CD4-positive, alpha-beta memory T cell (primary cell): ENCODE measurements at places on chromosomes 12 and 14. TPM values are rescaled to one million over a fixed set of nuclear protein-coding genes. Genes with fewer than 3 reads are reported as not detected.

SSTR1 gene
- total RNA-seq, result not detected

GRCh38 chr14:79564371-79564770, 646.9 kb downstream of the DIO2 start:
- no peak for DNase-seq
- H3K4me3 ChIP-seq, result no peak overlapping the region
- no peaks in the 10 kb centered on the region for H3K36me3 ChIP-seq
- H3K4me1 ChIP-seq, result no peaks in the 10 kb centered on the region

DNA sequence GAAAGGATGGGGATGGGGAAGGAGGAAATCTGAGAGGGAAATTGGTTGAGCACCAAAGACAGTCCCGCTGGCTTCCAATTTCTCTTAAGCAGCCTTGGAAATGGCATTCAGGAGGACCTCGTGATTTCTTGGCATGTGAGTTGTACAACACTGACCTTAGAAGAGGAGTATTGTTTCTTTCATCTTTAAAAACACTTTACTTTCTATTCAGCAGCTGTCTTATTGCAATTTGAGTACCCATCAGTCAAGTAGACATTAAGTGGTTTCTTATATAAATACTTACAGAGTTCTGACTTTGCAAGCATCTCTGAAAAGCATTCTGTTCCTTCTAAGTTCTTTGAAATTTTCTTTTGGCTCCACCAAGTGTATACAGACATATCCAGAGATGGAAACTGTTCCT, 83.2 kb downstream of the LMNTD1 start:
- no peaks in the 10 kb centered on the region for H3K27me3 ChIP-seq

GRCh38 chr14:90419200-90419599, 22.4 kb downstream of the CALM1 start:
- no peak for DNase-seq
- H3K4me1 ChIP-seq, result no peaks in the 10 kb centered on the region
- H3K36me3 ChIP-seq, result no peaks in the 10 kb centered on the region
- no peaks in the 10 kb centered on the region for H3K27me3 ChIP-seq
- no peak overlapping the region for H3K4me3 ChIP-seq

DNA sequence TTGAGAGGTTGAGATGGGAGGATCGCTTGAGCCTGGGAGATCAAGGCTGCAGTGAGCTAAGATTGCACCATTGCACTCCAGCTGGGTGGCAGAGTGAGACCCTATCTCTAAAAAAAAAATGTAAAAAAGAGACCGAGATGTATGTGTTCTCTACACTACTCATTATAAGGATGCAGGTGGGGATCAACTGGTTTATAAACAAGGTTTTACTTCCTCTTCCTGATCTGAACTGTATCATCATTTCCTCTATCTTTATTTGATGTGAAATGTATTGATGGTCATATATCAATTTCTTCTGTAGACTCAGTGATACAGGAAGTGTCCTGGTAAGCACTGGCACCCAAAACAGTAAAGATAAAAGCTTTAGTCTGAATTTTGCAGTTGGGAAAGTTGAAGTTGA, 20.1 kb upstream of the USP44 start:
- H3K27me3 ChIP-seq, result no peaks in the 10 kb centered on the region
- no peak overlapping the region for H3K4me3 ChIP-seq
- no peak for DNase-seq

DNA sequence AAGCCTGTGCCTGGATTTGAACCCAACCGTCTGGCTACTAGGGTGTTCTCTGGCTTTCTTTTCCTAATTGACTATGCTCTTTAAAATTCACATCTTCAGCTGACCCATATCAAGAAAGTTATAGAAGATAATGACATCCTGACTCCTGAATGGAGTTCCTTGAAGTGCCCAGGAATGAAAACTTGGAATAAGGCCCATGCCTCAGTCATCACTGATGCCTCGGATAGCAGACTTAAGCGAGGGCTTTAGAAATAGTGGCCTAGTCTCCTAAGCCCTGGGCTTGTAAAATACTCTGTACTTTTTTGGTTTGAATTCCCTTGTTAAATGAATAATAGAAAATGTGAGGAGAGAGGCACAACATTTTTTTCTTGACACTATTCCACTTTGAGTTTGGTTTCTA, 39.0 kb downstream of the CHST11 start:
- peak overlapping the region; percentile 50 for H3K27ac ChIP-seq
- no peak overlapping the region for H3K4me3 ChIP-seq
- no peak for DNase-seq
- peaks cover 96% of the 10 kb centered on the region for H3K4me1 ChIP-seq

GRCh38 chr14:99916091-99916383, 122.8 kb downstream of the EML1 start:
- H3K4me3 ChIP-seq, result no peak overlapping the region
- H3K4me1 ChIP-seq, result no peaks in the 10 kb centered on the region
- DNase-seq, result no peak
- no peak overlapping the region for H3K27ac ChIP-seq
- H3K27me3 ChIP-seq, result no peaks in the 10 kb centered on the region

DNA sequence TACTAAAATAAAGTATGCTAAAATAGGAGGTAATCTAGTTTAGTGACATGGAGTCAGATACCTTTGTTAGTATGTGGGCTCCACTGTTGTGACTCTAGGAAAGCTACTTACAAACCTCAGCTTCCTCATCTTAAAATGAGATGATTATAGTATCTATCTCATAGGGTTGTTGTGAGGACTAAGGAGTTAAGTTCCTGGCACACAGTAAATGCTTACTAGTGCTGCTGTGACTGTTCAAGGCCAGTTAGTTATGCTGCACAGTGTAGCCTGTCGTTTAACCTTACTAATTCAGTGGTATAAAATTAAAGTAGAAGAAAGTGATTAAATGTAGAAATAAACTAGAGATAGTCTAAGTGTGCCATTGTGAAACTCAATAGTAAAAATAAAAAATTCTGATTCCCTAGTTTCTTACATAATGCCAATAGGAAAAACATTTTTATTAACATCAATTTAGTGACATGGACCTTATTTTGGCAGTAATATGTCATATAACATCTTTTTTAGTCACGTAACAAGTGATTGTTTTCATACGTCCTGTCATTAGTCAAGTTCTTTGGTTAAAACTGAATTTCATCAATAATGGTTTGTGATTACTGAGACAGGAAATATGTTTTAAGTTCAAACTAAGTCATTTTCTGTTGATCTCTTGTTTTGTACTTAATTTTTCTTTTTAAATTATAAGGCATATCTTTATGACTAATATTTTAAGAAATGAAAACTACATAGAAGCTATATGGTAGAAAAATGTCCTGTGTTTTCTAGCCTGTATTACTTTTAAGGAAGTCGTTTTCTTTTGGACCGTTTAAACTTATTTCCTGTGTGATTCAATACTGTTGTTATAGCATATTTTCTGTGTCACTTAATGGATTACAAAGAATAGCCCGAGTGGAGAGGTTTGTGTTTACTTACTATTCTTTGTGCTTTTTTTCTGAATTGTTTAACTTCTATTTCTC, 74.0 kb downstream of the PCNX1 start:
- no peak for DNase-seq
- no peaks in the 10 kb centered on the region for H3K27me3 ChIP-seq
- H3K36me3 ChIP-seq, result peaks cover 22% of the 10 kb centered on the region
- peak overlapping the region; percentile 47 for H3K27ac ChIP-seq
- H3K4me1 ChIP-seq, result peaks cover 62% of the 10 kb centered on the region
- no peak overlapping the region for H3K4me3 ChIP-seq

DNA sequence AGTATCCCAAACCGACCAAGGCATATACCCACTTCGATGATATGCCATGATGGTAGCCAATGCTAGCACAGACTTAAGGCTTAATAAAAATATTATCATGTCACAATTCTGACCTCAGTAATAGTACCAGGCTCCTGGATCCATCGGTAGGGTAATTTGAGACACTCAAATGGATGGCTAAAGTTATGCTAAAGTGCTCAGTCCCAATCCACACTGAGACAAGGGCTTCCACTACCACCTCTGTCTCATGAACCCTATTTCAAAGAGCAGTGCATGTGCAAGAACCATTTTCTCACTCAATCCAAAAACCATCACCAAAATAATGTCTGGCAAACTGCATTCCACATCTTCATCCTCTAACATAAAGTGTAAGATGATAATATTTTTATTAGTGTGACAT, 122.4 kb upstream of the KRR1 start:
- H3K27ac ChIP-seq, result no peak overlapping the region
- H3K36me3 ChIP-seq, result no peaks in the 10 kb centered on the region
- peaks cover 5% of the 10 kb centered on the region for H3K4me1 ChIP-seq
- H3K4me3 ChIP-seq, result no peak overlapping the region

CMA1 gene
- total RNA-seq, result not detected

GRCh38 chr14:68113343-68113930, 293.9 kb downstream of the RAD51B start:
- H3K4me1 ChIP-seq, result peaks cover 13% of the 10 kb centered on the region
- no peak overlapping the region for H3K27ac ChIP-seq
- no peaks in the 10 kb centered on the region for H3K36me3 ChIP-seq
- no peak for DNase-seq
- H3K4me3 ChIP-seq, result no peak overlapping the region

GRCh38 chr14:25756876-25757275, 706.9 kb upstream of the STXBP6 start:
- no peak overlapping the region for H3K4me3 ChIP-seq
- no peaks in the 10 kb centered on the region for H3K4me1 ChIP-seq
- DNase-seq, result no peak
- no peak overlapping the region for H3K27ac ChIP-seq
- H3K27me3 ChIP-seq, result no peaks in the 10 kb centered on the region

DNA sequence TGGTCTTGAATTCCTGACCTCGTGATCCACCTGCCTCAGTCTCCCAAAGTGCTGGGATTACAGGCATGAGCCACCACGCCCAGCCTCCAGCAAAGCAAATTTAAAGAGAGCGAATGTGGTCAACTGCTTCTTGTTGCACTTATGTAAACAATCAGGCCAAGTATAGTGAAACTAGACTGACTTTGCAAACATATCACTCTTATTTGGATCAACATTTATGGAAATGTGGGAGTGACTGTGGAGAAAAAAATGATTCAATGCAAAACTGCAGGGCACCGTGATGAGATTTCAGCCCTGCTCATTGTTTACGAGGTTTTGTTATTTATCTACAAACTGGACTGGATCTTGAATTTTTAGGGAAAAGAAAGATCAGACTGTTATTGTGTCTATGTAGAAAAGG, 28.1 kb downstream of the TMEM121 start:
- DNase-seq, result no peak
- H3K4me1 ChIP-seq, result no peaks in the 10 kb centered on the region
- no peaks in the 10 kb centered on the region for H3K36me3 ChIP-seq
- no peaks in the 10 kb centered on the region for H3K27me3 ChIP-seq

DNA sequence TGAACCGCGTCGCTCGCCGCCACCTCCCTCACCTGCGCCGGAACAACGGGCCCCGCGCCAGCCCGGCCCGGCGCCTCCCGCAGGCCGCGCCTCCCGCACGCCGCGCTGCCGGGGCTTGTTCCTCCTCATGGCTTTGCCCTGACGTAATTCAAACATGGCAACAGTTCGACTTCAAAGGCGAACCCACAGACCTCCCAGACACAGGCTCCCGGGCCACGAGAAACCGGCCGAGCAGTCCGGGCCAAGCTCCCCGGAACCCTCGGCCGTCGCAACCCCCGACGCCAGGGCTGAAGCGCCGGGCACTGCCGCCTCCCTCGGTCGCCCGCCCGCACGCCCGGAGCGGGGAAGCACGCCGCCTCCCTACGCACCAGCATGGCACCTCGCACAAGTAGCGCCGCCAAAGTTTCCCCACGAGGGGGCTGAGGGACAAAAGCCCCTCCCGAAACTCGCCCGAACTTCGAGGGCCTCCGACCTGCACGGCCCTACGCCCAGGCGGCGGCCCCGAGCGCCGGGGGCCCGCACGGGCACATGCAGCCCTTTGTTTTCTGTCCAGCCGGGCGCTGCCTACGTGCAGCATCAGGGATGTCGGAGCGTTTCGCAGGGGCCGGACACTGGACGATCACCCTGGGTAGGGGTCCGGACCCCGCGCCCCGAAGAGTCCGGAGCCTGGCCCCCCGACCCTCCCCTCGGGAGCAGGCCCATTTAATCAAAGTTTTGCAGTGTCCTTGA, 1.7 kb downstream of the SINHCAF start:
- peaks cover 42% of the 10 kb centered on the region for H3K4me1 ChIP-seq
- H3K27me3 ChIP-seq, result no peaks in the 10 kb centered on the region
- no peaks in the 10 kb centered on the region for H3K36me3 ChIP-seq
- DNase-seq, result peak; percentile 87
- H3K4me3 ChIP-seq, result peak overlapping the region; percentile 89
- peak overlapping the region; percentile 87 for H3K27ac ChIP-seq

C14orf39 gene
- not detected for total RNA-seq

- no peaks in the 10 kb centered on the region for H3K27me3 ChIP-seq
- H3K4me1 ChIP-seq, result no peaks in the 10 kb centered on the region
- DNase-seq, result no peak
- no peaks in the 10 kb centered on the region for H3K36me3 ChIP-seq
These were observed 12.0 kb upstream of the TMED2 start for GRCh38 chr12:123572391-123572790.

DNA sequence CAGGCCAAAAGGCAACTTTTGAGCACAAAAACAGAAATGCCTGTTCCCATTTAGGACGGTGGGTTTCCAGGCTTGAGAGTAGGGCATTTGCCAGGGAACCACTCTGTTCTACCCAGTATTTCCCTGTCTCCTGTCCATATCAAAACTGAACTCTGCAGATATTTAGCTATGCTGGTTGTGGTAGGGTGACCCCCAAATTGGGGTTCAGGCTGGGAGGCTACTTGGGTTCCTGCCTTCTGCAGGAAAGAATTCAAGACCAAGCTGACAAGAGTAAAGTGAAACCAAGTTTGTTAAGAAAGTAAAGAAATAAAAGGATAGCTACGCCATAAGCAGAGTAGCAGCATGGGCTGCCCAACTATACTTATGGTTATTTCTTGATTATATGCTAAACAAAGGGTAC, 3.6 kb upstream of the BLTP3B start:
- H3K4me3 ChIP-seq, result no peak overlapping the region
- DNase-seq, result no peak
- peaks cover 12% of the 10 kb centered on the region for H3K4me1 ChIP-seq
- H3K36me3 ChIP-seq, result no peaks in the 10 kb centered on the region
- H3K27ac ChIP-seq, result no peak overlapping the region

DNA sequence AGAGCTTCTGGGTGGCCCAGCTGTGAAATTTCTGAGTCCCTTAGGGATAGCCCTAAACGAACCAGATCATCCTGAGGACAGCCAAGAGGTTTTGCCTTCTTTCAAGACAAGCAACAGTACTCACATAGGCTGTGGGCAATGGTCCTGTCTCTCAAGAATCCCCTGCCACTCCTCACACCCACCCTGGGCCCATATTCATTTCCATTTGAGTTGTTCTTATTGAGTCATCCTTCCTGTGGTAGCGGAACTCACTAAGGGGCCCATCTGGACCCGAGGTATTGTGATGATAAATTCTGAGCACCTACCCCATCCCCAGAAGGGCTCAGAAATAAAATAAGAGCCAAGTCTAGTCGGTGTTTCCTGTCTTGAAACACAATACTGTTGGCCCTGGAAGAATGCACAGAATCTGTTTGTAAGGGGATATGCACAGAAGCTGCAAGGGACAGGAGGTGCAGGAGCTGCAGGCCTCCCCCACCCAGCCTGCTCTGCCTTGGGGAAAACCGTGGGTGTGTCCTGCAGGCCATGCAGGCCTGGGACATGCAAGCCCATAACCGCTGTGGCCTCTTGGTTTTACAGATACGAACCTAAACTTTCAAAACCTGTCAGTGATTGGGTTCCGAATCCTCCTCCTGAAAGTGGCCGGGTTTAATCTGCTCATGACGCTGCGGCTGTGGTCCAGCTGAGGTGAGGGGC, 38.9 kb downstream of the DAD1 start:
- no peaks in the 10 kb centered on the region for H3K27me3 ChIP-seq
- H3K27ac ChIP-seq, result peak overlapping the region; percentile 97
- H3K36me3 ChIP-seq, result peaks cover 72% of the 10 kb centered on the region
- peaks cover 99% of the 10 kb centered on the region for H3K4me1 ChIP-seq
